ENCODE measurements at places on chromosomes 11 and 22.

DNA sequence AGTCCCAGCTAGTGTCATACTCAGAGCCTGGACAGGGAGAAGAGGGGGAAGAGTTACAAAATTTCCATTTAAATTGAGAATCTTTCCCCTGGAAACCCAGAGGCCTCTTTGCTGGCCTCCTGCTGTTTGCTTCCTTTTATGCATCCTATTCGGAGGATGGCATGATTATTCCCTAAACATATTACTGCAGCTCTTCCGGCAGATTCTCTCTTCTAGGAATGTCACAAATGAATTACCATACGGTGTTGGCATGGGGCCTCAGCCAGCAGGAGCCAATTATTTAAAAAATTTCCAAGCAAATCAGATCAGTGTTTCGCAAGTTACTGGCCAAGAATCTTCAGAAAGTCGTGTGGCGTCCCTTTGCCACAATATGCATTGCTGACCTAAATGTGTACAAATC is 326.7 kb upstream of the NCAM1 start:
- no peak for DNase-seq

DNA sequence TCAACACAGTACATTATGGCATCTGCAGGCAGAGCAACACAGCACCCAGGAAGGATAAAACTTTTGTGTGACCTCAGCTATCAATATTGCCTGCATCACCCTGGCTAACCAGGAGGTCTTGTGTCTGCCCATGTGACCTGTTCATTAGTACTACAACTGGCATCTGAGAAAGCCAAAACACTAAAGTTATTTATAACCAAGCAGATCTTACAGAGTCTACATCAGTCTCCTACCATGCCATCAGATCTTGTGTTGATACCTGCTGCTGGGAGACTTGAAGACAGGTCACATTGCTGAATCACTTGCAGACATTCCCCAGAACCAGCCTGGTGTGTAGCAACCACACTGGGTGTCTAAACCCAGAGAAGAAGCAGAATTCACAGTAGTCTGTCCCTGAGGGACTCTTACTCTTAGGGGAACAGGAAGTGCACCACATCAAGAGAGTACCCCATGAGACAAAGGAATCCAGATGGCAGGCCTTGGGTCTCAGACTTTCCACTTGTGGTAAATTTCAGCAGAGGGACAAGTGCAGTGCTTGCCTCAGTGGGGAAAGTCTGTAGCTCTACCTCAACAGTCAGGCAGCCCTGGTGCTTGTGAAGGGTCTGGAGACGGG is 7.0 kb downstream of the OR9G1 start:
- DNase-seq, result no peak

DNA sequence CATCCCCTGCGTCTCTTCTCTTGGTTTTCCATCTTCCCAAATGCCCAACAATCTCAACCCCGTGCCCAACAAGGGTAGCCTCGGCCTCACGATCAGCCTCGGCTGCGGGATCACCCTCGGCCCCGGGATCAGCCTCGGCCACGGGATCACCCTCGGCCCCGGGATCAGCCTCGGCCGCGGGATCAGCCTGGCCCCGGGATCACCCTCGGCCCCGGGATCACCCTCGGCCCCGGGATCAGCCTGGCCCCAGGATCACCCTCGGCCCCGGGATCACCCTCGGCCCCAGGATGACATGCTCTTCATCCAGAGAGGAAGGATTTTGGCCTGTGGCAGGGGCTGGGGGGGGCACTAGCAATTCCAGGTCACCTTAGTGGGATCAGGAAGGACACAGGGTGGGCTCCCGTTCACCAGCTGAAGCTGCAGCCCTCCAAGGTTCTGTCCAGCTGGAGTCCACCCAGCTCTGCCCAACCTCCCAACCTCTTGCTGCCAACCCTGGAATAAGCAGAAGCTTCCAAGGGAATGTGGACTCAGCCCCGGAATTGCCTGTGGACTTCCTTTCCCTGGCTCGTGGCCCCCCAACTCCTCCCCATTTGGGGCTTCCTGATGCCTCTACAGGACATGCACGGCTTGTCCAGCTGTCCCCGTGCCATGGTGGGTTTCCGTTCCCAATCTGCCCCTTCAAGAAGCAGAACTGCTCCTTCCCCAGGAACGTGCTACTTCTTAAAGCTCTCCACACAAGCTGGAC is 6.2 kb downstream of the ALG12 start:
- DNase-seq, result no peak

GRCh38 chr22:31144223-31144622 is 3.9 kb upstream of the PLA2G3 start:
- no peak for DNase-seq

DNA sequence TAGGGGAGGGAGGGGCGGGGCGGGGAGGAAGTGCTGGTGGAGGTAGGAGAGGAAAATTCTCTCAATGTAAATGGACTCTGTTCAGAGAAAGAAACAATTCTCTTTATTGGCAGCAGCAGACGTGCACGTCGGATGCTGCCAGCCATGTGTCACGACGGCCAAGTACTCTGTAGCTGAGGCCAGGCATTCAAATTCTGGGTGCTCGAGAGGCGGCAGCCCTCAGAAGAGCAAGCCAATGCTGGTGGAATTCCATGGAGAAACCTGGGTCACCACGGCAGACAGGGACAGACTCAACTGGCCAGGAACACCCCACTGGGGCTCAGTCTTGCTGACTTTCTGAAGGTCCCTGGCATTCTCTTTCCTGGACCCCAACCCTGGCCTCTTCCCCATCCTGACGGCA is 90.8 kb downstream of the ABTB2 start:
- no peak for DNase-seq

DNA sequence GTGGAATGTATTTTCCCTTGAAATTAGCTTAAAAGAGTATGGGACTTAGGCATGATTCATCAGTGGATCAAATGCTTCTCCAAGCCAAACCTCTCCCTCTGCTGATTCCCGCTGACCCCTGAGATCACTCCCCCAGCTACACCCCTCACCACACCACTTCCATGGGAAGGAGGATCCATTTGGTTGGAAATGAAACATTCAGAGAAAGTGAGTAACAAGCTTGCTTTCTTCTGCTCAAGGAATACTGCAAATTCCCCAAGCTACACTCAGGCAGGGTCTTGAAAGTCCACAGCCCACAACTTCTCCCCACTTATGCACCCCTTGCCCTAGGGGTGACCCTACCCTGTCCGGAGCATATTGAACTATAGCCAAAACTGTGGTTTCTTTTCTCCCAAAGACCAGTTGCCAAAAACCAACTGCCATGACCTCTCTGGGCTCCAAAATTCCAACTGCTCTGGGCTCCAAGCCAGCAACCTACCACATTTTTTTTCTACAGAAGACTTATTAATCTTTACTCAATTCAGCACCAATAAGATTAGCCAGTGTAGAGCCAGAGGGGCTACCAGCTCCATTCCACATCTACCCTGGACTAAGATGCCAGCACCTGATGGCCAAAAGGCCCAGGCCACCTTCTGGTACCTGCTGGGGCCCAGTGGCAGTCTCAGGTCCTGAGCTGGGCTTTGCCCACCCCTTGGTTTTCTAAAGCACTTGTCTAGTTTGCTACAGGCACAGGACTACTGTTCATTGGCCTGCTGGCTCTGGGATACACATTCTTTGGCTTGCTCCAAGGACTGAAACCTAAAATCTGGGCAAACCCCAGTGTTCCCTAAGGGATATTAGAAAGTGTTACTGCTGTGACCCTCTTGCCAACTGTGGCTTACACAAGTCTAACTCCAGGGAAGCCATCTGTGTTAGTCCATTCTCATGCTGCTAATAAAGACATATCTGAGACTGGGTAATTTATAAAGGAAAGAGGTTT is 101.1 kb downstream of the MICAL3 start:
- no peak for DNase-seq

DNA sequence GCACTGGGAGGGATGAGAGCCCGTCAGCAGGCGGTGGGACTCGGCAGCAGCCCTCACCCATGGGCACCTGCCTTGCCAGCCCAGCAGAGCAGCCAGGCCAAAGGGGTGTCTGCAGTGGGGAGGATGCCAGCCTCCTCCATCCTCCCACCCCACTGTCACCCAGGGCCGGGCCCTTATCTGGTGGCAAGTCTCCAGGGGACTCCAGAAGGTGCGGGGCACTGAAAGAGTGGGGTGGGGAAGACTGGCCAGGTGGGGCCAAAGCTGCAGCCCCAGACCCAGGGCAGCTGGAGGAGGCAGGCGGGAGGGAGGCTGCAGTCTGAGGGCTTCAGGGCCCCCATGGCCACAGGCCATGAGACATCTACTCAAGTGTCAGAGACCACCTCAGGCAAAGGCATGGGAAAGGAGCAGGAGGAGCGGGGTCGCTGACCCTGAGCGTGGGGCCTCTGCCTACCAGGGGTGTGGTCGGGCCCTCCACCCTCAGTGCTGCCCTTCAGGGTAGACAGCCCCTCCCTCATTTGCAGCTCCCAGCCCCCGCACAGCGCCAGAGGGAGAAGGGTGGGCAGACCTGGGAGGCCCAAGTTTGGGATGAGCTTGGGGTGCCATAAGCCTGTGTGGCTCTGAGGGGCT is 3.5 kb downstream of the DGCR6L start:
- no peak for DNase-seq

DNA sequence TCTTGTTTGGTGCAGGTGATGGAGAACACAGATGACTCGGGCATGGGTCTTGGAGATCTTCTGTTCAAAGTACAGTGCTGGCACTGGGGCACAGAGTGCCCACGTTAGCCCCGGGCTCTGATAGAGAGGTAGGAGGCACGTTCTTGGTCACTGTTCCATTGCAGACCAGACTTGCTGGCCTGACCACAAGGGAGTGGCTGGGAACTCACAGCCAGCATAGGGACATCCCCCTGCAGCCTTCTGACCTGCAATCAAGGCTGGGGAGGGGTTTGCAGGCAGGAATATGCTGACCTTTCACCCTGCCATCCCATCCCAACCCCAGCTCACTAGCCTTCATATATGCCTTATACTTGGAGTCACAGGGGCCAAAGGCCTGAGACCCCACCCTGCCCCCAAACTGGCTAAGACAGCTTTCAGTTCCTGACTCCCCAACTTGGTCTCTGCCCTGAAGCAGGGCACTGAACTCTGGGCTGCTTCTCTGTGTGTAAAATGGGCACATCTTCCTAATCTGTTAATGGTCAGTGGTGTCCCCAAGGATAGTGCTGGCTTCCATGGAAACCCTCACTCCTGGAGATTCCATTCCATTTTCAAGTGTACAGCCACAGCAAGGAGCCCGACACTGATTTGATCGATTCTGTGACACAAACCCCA is 4.6 kb downstream of the MRPL49 start:
- DNase-seq, result no peak

DNA sequence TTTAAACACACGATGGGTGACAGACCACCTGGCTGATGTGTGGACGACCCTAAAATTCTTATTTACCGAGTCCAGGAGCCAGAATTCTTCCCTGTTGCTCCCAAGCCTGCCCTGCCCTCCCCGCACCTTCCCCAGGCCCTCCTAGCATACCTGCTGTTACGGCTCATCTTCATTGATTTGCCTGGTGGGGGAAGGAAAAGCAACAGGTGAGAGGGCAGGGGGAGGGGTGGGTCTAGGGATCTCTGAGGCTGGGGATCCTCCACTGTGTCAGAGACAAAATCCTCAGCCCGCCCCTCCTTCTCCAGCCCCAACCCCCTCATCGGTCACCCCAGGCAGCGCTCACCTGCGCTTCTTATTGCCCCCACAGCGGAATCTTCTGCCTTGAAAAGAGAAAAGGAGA is 4.0 kb downstream of the FXYD2 start:
- no peak for DNase-seq

DNA sequence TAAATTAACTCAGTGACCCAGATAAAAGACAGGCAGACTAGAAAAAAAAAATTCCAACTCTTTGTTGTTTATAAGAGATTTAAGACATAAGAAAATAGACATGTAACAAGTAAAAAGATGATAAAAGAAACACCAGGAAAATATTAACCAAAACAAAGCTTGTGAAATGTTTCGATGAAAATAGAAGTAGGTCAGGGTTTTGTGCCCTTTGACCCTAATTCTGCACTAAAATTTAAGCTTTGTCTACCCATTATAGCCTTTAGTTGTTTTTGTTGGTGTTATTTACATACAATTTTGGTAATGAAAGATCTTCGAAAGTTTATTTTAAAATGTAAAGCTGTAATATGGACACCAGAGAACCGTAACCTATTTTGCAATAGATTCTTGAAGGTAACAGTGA is 75.7 kb downstream of the LRRC4C start:
- no peak for DNase-seq

DNA sequence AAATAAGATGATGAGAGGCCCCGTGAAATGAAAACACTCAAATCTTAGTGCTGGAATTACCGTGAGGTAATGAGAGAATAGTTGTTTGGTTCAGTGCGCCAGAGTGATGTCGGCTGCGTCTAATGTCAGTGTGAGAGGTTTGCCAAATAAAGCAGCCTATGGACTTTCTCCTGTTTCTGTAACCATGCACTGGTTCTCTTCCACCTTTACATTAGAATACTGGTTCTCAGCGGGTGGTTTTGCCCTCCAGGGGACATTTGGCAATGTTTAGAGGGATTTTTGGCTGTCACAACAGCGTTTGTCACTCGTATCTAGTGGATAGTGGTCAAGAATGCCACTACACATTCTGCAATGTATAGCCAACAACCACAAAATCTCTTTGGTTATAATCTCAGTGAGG is 1.1 kb downstream of the OOSP4B start:
- DNase-seq, result no peak

GRCh38 chr22:36385491-36386350 is 2.0 kb downstream of the MYH9 start:
- peak; percentile 70 for DNase-seq

- no peak for DNase-seq
Measured at GRCh38 chr11:30210357-30210756, 20.5 kb upstream of the FSHB start.

GRCh38 chr11:59216641-59217564 is 4.2 kb upstream of the MPEG1 start:
- DNase-seq, result no peak

DNA sequence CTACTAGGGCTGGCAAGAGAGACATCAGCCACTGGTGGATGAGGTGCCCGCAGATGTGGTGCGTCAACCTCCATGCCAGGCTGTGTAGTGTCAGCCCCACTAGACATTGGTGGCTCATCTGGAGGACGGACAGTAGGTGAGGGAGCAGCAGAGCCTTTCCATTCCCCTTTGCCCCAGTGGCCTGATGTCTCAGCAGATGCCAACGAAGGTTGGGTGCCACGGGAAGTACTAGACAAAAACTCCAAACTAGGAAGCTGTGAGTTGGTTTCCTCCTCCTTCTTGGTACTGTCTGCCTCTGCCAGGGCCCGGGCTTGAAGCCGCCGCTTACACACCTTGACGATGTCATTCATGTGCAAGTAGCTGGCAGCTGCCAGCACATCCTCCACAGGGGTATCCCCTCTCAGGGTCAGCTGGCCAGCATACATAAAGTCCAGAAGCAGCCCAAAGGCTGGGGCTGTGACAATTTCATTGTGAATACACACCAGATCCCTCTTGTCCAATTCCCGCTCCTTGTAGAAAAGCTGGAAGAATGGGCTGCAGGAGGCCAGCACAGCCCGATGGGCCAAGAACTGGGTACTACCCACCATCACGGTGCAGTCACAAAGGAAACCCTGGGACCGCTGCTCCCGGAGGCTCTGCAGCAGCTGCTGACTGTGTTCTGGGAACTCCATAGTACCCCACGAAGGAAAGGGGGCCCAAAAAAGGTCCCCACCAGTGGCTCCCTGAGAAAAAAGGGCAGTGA is 795 bp downstream of the ZBTB3 start:
- DNase-seq, result no peak

DNA sequence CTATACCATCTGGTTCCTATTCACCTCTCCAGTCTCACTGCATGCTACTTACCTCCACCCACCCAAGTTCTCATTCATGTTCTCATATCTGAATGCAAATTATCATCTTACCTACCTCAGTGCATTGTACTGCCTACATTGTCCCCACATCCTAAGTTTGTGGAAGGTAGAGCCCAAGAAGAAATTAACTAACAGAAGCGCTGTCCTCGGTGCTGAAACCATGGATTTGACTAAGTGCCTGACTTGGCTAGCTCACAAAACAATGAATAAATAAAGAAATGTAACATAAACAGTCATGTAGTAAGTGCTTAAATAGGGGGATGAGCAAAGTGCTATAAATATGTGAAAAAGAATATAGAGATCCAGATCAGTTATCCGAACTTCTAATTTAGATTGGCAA is 63.2 kb downstream of the GRIA4 start:
- no peak for DNase-seq
